ENCODE measurements at places on chromosomes 1 and 21. TPM values are rescaled to one million over a fixed set of nuclear protein-coding genes. Genes with fewer than 3 reads are reported as not detected.

HMGCS2 gene
- total RNA-seq: not detected

NCF2 gene
- 48.4 TPM for total RNA-seq

PADI2 gene
- total RNA-seq: 0.43 TPM

PHTF1 gene
- 40.8 TPM for total RNA-seq

SERPINC1 gene
- not detected for total RNA-seq

ASPM gene
- 14.2 TPM for total RNA-seq

METTL13 gene
- 17.7 TPM for total RNA-seq

HTR6 gene
- total RNA-seq: not detected

APOBEC4 gene
- total RNA-seq: not detected

TEDDM1 gene
- not detected for total RNA-seq

PLPPR5 gene
- not detected for total RNA-seq

MFSD2A gene
- total RNA-seq: 0.39 TPM

CELA3B gene
- not detected for total RNA-seq

TTC39A gene
- 1.2 TPM for total RNA-seq

SPRR4 gene
- total RNA-seq: not detected

PRKAA2 gene
- total RNA-seq: under 0.01 TPM

STIL gene
- 7.9 TPM for total RNA-seq

SKI gene
- total RNA-seq: 36.9 TPM

SLC6A9 gene
- total RNA-seq: 8.8 TPM

PCNX2 gene
- total RNA-seq: 30.8 TPM

RGS7 gene
- under 0.01 TPM for total RNA-seq

S100A7A gene
- not detected for total RNA-seq

Data from placental epithelial cell (primary cell).